ENCODE measurements at places on chromosomes 12 and 14.

GRCh38 chr14:97022741-97023140 lies 225.6 kb downstream of the VRK1 start:
- DNase-seq, result no peak

DNA sequence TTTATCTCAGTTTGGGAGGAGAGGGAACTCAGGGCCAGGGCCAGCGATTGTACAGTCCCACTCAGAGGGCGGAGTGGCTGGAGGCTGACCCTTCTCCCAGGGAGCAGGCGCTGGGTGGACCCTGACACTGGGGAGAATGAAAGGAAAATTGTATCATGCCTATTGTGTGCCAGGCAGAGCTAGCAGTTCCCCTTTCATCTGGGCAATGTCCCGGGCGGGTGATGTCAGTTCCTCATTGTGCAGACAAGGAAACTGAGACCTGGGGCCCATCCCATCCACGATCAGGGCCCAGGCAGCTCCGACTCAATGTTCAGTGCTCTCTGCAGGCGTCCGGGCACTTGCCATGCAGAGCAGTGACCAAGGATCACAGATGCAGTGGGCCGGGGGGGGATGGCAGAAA lies 101.9 kb upstream of the RTL1 start:
- DNase-seq, result no peak

DNA sequence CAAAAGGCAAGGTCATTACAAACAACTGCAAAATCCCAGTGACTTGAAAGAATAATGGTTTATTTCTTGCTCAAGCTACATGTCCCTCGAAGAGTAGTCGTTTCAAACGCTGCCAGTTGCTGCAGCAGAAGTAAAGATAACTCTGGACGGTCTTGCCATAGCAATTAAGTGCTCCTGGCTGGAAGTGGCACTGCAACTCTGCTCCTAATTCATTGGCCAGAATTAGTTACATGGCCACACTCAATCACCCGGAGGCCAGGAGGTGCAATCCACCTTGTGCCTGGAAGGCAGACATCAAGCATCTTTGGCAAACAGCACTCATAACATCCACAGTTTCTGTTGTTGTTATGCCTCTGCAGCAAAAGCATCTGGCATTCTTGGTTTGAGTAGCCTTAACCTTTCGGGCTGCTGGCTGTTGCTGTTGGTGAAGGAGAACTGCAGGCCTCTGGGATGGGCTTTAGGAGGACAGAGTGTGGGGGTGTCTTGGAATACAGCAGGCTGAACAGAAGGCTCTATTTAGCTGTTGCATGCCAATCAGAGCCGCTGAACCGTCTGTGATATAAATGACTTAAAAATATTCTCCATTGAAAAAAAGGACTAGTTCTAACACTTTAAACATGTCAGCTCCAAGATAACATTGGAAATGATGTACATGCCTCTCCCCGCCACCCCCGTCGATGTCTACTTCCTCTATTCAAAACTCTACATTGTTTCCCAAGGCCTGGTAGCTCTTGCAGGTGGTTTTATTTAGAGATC lies 123.5 kb upstream of the DYRK2 start:
- DNase-seq, result no peak

GRCh38 chr12:96258104-96258961 lies 64.2 kb downstream of the ELK3 start:
- no peak for DNase-seq

- DNase-seq, result no peak
These were observed 17.9 kb upstream of the HIGD1C start for GRCh38 chr12:50934371-50934851.

DNA sequence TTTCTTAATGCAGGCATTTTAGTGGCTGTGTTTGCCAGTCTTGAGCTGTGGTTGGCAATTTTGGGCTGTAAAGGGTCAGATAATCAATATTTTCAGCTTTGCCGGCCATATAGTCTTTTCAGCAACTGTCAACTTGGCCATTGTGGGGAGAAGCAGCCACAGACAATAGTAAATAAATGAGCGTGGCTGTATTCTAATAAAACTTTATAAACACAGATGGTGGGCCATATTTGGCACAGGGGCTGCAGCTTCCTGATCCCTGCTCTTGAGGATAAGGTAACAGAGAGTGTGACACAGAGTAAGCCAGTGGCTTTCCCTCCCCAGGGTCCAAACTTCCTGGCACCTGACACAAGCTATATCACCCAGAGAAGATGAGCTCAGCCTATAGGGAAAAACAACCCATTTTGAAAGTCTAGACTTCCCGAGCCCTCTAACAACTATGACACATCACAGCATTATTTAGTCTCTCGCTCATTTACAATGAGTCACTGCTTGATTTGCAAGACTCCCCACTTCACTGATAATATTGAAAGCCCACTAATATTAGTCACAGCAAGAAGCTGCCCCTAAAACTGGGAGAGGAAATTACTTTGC lies 163.1 kb upstream of the TMPO start:
- DNase-seq, result no peak

- DNase-seq, result no peak
These were observed 63.3 kb downstream of the ERC1 start for GRCh38 chr12:1054117-1054870.

- peak; percentile 11 for DNase-seq
These were observed 604 bp downstream of the EEA1 start for GRCh38 chr12:92928421-92928961.

DNA sequence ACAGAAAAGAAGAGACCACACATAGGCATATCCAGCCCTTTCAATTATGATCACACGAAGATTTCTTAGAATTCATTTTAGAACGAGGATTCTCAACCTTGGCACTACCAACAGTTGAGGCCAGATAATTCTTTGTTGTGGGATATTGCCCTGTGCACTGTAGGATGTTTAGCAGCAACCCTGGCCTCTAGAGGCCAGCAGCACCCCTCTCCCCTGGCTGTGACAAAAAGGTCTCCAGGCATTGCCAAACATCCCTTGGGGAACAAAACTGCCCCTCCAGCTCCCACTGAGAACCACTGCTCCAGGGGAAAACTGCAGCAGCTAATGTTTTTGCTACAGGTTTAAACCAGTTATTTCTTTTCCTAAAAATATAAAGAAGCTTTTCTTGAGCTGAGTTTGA lies 7.1 kb downstream of the NT5DC3 start:
- no peak for DNase-seq

- DNase-seq, result peak; percentile 31
These were observed 77.7 kb downstream of the ETV6 start for GRCh38 chr12:11727133-11727664.

- DNase-seq, result no peak
These were observed 83.8 kb upstream of the PIWIL1 start for GRCh38 chr12:130253866-130254265.

DNA sequence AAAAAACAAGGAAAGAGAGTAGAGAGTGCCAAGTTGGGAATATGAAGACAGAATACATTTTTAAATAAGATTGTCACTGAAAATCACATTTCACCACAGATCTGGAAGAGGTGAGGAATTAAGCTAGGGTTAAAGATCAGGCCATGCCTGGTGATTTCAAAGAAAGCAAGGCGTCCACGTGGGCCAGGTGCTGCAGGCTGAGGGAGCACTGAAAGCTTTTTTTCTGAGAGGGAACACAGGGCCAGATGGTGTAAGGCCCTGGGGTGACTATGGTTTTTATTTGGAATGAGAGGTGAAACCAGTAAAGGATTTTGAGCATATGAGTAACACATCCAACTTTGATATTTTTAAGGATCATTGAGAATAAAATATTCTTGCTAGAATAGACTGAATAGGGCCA lies 20.9 kb downstream of the SYT1 start:
- no peak for DNase-seq

- no peak for DNase-seq
These were observed 43.9 kb upstream of the CTDSP2 start for GRCh38 chr12:57890191-57891115.

DNA sequence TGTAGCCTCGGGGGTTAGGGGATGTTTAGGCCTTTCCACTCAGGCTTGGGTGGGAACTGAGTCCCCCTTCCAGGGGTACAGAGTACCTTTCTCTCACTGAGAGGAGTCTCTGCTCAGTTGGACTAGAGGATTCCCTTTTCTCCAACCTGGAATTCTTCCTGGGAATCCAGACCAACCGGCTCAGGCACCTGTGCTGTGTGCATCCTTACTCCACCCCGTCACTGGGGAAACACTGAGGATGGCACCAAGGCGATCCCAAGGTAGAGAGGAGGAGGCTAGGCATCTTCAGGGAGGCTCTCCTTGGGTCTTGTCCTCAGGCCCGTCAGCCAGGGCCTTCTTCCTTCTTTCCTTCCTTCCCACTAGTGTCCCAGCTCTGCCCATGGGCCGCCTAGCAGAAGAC lies 871 bp upstream of the TGM1 start:
- DNase-seq, result no peak

DNA sequence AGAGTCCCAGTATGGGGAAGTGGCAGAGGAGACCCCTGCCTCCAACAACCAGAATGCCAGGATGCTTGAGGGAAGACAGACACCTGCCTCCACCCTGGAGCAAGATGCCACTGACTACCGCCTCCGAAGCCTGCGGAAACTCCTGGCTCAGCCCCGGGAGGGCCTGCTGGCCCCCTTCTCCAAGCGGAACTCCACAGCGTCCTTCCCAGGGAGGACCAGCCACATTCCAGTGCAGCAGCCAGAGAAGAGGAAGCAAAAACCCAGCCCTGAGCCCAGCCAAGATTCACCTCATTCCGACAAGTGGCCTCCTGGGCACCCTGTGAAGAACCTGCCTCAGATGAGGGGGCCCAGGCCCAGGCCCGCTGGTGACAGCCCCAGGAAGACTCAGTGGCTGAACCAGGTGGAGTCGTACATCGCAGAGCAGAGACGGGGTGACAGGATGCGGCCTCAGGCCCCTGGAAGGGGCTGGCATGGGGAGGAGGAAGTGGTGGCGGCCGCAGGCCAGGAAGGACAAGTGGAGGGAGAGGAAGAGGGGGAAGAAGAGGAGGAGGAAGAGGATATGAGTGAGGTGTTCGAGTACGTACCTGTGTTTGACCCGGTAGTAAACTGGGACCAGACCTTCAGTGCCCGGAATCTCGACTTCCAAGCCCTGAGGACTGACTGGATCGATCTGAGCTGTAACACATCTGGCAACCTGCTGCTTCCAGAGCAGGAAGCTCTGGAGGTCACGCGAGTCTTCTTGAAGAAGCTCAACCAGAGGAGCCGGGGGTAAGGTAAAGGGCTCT lies 93.7 kb downstream of the B4GALNT3 start:
- peak; percentile 43 for DNase-seq

DNA sequence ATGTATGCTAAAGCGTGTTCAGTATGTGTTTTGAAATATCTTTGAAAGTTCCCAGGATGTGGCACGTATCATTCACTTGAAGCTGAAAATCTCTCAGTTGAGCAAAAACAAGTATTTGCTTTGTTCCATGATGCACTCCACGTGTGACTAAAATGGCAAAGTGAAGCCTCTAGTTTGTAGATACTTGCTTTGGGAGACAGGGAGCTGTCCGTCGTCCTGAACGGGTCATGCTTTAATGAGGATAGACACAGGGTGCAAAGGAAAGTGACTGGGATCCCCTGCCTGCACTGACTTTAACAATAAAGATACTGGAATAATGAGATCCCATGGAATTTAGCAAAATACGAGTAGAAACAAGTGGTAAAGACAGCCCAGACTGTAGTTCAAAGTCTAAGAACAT lies 991.4 kb downstream of the NRXN3 start:
- DNase-seq, result no peak

DNA sequence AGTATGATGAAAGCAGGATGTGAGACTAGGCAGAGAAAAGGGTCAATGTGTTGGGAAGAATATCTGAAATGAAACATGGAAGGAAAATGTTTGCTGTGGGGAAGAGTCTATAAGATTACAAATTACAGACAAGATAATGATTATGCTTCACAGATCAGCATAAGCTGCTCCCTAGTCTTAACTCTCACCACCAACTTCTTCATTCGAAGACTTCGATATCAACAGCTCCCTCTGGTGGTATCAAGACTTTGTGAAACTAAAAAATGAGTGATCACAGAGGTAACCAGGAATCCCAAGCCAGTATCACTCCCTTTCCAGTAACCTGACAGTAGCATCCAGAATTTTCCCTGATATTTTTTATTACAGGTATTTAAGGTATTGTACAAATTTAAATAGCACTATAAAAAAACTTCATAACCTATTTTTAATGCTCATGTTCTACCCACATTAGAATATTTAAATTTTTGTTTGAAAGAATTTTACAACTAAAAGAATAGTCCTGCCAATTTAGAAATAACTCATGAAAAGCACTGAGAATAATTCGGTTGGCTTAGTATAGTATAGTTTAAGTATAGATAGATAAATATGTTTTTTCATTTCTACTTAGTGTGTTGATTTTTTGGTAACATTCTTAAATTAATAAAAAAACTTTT lies 84.4 kb downstream of the C2CD5 start:
- DNase-seq, result no peak

DNA sequence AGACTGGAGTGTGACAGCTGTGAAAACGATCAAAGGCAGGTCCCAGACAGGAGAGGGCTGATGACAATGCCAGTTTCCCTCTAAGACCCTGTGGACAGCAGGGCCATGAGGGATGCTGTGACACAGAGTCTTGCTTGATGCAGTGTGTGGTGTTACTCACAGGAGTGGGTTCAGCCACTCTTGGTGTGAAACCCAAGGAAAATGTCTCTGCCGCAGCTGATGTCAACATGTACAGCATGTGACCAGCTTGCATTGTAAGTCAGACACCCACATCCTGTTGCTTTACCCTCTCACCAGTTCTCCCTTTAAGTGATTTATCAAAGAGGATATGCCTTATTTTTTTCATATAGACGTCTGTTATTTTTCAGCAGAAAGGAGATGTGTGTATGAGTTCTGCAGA lies 268.6 kb downstream of the BTG1 start:
- DNase-seq, result peak; percentile 97

DNA sequence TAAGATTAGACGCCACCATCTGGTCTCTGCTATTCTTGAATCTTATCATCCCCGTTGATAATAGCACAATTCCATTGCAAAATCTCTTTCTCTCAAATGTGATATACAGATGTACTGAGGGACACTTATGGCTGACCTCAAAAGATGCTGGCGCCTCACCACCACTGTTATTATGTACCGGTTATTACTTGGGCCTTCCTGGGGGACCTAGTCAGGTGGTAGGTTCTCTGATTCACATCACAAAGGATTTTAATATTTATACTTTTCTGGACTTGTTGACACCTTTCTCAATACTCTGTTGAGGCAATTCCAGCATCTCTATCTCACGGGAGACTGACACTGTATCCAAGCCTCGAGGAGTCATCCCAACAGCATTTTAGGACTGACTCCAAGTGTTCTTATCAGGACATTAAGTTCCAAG lies 21.3 kb upstream of the FAM234B start:
- DNase-seq, result no peak

DNA sequence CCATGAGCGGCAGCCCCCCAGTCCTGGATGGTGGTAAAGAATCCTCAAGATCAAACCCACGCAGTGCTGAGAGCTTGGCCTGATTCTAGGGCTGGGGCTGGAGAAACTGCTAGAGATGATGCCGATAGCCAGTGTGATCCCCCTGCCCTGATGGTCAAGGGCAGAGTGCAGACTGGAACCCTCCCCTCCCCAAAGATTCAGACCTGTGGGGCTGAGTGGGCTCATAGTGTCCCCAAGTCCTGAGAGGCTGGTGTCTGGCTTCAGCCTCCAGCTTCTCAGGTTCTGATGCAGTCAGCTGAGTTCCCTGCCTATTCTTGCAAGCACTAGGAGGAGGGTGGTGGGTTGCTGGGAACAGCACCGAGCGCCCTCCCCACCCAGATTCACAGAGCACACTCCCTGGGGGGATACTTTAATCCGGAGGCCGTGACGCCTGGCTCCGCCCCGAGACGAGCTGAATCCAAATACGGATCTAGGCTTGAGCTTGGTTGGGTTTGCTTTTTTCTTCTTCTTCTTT lies 11.9 kb downstream of the RHOF start:
- no peak for DNase-seq
